ENCODE measurements at places on chromosomes 7 and 10.

DNA sequence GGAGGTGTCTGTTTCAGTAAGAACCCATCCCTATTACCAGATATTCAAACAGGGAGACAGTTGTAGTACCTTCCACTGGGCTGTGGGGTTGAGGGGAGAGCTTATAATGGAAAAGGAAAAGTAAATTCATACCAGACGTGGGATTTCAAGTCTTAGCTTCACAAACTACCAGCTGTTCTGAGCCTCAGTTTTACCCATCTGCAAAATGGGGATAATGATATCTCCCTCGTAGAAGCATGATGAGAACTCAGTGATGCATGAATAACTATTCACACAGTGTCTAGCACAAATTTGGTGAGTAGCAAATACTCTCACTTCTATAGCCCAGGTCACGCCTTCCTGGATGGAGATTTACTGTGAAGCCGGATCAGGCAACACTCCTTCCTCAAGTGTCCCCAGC is 29.1 kb upstream of the IKZF1 start:
- DNase-seq, result no peak

- DNase-seq, result no peak
These were observed 1066.1 kb upstream of the SORCS1 start for GRCh38 chr10:108230478-108231170.

GRCh38 chr7:30815388-30815854 is 44.2 kb downstream of the MINDY4 start:
- no peak for DNase-seq

GRCh38 chr7:158000160-158000559 is 587.5 kb downstream of the PTPRN2 start:
- no peak for DNase-seq

- no peak for DNase-seq
These were observed 32.1 kb downstream of the TMEM60 start for GRCh38 chr7:77765906-77766800.

DNA sequence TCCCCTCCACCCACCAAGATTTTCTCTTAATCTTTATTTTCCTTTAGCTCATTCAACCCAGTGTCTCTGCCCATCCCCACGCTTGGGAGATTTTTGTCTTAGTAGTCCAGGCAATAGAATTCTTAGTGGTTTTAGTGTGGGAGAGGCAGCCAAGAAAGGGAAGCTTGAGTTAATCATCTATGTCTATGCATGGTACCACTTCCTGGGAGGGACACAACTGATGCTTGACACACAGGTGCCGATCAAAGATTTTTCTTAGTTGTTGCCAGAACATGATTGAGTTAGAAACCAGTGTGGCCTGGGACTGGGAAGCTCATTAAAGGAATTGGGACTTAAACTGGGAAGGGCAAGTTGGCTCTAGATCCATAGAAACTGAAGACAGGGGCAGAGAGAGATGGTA is 3.1 kb downstream of the STRA8 start:
- DNase-seq, result peak; percentile 13

DNA sequence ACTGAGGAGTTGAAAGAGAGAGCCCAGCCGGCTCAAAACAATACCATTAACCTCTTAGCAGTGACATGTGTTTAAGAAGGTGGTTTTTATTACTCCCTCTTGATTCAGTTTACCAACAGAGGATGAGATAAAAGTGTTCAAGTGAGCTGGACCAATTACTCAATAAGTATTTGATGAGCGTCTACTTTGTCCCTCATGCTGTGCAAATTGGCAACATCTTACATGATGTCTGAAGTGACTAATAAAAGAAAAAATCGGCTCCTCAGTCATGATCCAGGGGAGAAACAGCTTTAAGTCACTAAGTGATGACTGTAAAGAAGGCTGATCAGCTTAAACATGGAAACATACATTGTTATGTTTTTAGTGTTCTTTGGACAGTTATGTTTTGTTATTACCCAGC is 7.8 kb downstream of the WNT16 start:
- no peak for DNase-seq

GRCh38 chr7:44347546-44348114 is 22.2 kb upstream of the CAMK2B start:
- no peak for DNase-seq

DNA sequence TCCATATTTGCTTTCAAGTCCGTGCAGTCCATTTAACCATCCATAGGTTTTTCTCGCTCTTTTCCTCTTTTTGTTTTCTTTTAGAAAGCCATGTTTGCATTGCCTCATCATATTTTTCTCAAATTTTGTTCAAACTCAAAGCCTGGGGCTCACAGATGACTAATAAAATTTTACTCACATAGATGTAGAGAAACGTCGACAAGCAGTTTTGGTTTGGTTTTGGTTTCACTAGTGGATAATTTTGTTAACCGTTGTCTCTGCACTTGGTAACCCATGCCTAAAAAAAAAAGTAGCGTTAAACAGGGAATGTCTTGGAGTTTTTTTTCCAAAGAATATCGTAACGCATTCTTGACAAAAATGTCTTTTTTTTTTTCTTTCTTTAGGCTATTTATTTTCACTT is 344.2 kb upstream of the GALNT17 start:
- DNase-seq, result no peak

DNA sequence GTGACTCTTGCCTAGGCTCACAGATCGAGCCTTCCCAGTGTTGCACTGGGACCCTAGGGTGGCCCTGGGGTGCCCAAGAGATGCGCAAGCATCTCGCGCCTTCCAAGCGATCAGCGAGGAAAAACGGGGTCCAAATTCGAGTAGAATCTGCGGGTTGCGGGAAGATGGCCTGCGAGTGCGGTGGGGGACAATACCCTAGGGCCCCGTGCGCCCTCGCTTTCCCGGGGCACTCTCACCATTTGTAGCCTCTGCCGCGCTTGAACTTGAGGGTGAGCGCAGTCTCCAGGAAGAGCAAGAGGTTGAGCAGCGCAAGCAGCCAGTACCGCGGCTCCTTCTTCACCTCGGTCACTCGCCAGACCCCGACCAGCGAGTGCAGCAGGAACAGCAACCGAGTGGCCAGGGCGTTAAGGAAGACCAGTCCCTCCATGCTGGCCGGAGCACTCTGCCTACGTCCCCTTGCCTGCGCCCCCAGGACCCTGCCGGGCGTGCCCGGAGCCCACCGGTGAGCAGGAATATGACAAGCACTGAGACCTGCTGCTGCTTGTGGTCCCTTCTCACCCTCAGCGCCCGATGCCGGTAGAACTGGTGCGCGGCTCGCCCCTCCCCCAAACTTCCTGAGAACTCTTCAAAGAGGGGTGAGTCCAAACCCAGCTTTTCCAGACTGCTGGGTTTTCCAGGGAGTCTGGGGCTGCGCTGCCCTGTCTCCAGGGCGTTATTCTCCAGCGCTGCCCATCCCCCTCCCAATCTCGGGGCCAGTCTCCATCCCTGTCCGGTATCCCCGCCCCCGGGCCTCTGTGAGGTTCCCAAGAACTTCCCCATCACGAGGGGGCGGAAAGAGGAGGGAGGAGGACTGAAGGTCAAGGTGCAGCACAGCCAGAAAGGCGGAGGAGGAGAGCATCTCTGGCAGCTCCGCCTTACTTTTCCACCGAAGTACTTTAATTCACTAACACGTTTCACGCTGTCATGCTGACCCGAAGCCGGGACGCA is at the start of gene TMEM26:
TSS of gene TMEM26 (minus strand) at position 727 of the 987 bp plus-strand sequence. CDS start at position 427, 300 bp downstream.
- peak; percentile 18 for DNase-seq

GRCh38 chr10:121049489-121049888 is 198.3 kb downstream of the WDR11 start:
- no peak for DNase-seq

DNA sequence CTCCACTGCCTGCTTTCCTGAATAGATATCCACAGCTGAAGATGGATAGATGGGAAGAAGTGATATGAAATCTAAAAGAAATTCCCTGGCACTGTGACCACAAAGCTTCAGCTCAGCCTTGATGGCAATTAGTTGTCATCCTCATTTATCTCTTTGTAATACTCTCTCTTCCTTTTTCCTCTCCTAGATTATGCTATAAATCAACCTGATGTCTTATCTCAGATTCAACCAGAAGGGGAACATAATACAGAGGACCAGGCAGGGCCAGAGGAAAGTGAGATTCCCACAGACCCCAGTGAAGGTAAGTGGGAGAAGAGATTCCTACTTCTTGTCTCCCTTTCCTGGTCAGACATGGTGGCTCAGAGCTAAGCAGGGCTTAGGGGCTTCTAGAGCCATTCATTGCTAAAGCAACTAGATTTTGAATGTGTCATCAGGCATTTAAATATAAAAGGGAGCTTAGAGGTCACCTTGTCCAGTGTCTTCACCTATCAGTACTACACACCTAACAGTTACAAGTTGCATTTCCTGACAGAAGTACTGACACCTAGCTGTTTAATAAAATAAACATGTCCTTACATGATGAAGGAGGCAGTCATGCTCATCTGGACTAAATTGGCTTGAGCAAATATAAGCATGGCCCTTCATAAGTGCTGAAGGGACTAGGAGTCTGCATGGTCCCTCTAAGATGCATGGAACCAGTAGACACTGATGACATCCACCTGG is 19.5 kb downstream of the ZNF398 start:
- no peak for DNase-seq

DNA sequence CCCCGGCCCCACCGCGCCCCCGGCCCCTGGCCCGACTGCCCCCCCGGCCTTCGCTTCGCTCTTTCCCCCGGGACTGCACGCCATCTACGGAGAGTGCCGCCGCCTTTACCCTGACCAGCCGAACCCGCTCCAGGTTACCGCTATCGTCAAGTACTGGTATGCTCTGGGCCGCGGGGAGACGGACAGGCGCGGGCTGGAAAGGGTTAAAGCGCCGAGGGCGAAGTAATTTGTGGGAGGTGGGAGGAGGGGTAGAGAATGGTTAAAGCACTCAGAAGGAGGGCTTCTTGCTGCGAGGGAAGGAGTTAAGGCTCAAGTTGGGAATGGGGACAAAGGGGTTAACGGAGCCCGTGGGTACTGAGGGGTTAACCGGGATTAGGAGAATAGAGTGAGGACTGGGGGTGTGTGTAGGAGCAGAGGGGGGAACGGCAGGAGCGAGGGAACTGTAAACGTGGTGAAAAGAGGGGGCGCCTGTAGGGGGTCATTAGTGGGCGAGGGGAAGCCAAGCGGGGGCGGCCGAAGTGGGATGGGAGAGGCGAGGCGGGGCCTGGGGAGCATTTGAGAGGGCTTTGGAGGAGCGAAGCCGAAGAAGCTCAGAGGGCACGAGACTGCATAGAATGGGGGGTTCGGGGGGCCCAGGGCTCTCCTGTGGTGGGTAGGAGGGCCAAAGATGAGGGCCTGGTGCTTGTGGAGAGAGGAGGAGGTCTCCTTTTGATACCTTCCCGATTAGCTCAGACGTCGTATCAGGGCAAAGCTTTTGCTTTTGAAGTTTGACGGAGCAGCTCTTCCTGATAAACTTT is 605 bp downstream of the SUFU start:
- peak; percentile 61 for DNase-seq

GRCh38 chr7:77464589-77464988 is 48.4 kb upstream of the GSAP start:
- DNase-seq, result no peak

- DNase-seq, result peak; percentile 98
These were observed 36.4 kb upstream of the PURB start for GRCh38 chr7:44921607-44922350.
